ENCODE measurements at places on chromosomes 4 and X.

GRCh38 chr4:184434501-184435066, 39.8 kb downstream of the IRF2 start:
- DNase-seq = no peak

DNA sequence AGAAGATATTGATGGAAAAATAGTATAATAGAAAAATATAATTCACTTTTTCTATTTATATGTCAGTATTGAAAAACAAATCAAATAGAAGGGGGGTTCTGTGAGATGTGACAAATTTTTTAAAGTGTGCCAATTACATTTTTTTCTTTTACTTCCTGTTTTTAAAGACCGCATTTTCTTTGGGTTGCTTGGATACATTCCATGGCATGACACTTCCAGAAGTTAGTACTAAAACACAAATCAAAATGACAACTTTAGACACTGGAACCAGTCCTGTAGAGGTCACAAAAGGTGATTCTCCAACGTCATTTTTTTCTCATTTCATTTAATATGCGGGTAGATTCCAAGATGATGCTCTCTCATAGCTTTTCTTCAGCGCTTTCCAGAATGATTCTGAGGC, 116.2 kb upstream of the GNPDA2 start:
- DNase-seq = no peak

- no peak for DNase-seq
Measured at GRCh38 chrX:104392350-104392749, 137.6 kb upstream of the ESX1 start.

- no peak for DNase-seq
Measured at GRCh38 chrX:49656533-49656932, 39.3 kb downstream of the PAGE1 start.

DNA sequence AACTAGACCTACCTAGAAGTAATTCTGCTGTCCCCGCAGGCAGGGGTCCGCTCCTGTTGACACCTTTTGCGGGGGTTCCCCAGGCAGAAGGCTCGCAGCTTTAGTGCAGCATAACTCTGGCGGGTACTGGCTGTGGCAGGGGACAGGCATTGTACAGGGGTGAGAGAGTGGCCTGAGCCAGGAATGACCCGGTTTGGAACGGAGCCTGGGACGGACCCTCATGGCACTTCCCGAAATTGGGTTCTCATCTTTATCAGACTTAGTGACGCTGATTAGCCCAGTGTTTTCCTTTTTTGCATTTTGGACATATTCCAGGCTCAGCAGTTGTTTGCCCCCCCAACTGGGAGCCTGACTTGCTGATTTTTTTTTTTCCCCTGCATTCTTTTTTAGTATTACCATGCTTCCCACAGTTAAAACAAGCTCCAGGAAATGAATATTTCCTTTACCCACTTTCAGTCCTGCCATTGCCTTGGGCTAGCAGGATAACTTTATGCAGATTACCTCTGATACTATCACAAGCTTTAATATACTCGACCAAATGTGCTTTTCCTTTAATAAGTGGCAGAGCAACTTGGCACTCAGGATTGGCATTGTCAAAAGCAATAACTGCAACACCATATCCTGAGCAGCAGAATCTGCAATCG, 55.8 kb upstream of the WDR1 start:
- DNase-seq = no peak

- DNase-seq = no peak
Measured at GRCh38 chr4:25839687-25840086, 23.1 kb downstream of the SEL1L3 start.

- no peak for DNase-seq
Measured at GRCh38 chr4:163367651-163368050, 24.0 kb downstream of the NPY5R start.

DNA sequence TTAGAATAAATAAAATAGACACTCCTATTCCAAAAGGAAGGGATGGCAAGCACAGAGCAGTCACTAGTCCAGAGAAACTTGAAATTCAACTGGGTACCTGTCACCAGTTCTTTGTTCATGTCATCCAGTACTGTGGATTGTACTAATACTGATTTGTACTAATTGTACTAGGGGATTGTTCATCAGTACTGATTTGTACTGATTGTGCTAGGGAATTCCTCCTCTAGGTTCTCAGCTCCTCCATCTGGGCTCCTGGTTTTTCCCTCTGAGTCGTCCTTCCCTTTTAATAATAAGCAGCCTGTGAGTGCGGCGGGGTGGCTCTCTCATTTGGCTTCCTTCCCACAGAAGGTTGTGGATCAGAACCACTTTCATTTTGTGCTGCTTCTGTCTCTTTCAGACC, 31.0 kb upstream of the SOD3 start:
- DNase-seq = no peak

GRCh38 chr4:109294006-109294405, 8.5 kb downstream of the COL25A1 start:
- no peak for DNase-seq

GRCh38 chr4:153572609-153573008, 106.4 kb downstream of the TMEM131L start:
- DNase-seq = no peak

GRCh38 chr4:10161146-10161545, 44.5 kb upstream of the WDR1 start:
- no peak for DNase-seq

- no peak for DNase-seq
Measured at GRCh38 chr4:41373221-41373620, 116.5 kb downstream of the UCHL1 start.

DNA sequence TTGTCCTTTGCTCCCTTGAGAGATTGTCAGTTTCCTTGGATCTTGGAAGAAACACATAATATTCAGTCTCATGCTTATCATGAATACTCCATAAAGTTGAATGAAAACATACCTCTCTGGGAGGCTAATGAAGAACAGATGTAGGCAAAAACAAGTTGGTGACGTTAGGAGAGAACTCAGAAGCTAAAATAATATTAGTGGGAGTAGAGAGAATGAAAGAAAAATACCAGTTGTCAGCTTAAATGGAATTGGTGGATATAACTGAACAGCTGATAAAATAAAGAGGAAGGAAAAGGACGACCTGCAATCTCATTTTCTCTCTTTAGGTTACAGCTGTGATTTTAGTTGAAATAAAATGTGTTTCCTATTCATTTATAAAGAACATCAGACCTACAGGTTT, 124.8 kb downstream of the SNCA start:
- no peak for DNase-seq

GRCh38 chr4:149891426-149891825, 75.8 kb upstream of the IQCM start:
- DNase-seq = no peak

- no peak for DNase-seq
Measured at GRCh38 chr4:156018383-156018782, 64.7 kb upstream of the CTSO start.

DNA sequence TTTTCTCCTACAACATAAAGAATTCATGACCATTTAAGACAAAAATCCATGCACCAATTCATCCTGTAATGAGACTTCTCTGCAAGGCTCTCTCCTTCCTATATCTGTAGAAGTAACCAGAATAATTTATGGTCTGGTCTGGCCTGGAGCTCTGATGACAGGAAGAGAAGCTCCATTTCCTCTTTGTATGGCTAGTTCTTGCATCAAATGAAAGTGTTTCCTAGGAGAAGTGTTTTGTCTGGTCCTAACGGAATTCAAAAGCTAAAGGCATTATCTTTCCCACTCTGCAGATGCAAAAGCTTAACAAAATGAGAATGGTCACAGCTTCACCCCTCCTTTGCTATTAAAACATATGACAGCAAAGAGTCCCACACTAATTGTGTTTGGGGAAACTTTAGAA, 55.1 kb downstream of the SPATA18 start:
- DNase-seq = no peak

GRCh38 chrX:44305921-44306320, 37.6 kb downstream of the EFHC2 start:
- DNase-seq = no peak

- no peak for DNase-seq
Measured at GRCh38 chr4:95494186-95494585, 54.6 kb downstream of the UNC5C start.

GRCh38 chr4:99468889-99469288, 33.7 kb upstream of the ADH7 start:
- no peak for DNase-seq

GRCh38 chr4:24551492-24552289, 32.7 kb downstream of the DHX15 start:
- no peak for DNase-seq

DNA sequence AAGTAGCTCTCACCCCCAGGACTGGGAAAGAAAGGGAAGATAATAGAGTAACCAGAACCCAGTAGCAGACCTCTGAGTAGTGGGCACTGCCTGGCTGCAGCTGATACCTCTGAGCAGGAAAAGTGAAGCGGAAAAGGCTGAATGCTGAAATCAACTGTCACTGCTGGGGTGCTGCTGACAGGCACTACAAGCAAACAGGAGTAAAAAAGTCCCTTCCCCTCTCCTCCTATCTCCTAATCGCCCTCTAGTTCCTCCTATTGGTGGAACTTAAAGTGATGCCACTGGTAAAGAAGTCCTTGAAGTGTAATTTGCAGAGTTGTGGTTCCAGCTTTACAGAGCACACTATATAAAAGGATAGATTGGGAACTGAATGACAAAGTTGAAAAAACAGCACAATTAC, 32.8 kb upstream of the GLRB start:
- no peak for DNase-seq

DNA sequence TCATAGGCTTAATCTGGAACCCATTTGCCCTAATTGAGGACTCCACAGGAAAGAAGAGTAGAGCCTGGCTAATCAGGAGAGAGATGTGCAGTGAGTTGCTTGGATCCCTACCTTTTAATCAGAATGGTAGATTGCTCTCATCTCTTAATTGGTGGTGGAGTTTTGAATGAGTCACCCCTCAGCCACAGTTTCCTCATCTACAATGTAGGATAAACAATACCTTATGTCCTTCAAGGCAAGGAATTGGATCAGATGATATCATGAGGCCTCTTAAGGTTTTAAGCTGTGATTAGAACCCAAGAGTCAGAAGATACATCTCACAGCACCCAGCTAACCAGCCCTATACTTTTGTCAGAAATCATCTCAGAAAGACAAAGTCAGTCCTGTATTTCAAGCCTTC, 39.1 kb downstream of the PDGFRA start:
- no peak for DNase-seq

GRCh38 chrX:50700921-50701320, 113.1 kb downstream of the SHROOM4 start:
- DNase-seq = no peak

DNA sequence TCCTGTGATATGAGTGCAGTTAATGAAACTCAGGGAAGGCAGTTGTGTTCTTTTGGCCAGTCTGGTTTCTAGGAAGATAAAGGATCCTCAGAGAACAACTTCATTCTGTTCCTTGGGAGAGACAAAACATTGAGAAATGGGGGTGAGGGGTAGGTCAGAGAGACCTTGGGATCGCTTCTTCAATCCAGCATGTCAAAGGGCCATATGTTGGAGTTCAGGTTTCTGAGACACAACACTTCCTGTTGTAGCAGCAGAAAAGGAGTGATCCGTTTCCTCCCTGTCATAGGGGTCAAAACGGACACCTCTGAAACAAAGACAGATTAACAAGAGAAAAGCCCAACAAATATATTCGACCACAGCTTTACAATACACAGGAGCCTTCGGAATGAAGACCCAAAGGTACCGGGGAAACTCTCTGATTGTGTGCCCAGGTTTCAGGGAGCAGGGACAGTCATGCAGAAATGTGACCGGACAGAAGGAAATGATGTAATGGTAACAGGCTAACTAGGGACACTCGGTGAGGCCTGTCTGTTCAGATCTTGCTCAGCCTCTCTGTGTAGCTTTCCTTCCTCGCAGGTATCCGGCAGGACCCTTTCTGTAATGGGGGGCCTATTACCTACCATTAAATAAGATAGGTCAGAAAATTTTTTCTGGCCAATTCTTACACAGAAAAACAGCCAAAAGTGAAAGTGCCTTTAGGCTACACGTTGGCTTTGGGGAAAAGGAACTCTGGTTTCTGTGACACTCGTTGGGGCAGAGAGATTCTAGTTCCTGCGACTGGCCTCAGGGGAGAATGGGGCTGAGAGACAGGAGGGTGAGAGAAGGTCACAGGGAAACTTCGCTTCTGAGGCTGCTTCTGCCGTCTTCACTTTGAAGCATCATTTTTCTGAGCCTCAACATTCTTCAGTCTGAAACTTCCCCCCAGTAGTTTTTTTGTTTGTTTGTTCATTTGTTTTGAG, 103.3 kb upstream of the TLR3 start:
- no peak for DNase-seq

GRCh38 chr4:144666539-144667175, 20.7 kb downstream of the HHIP start:
- no peak for DNase-seq

DNA sequence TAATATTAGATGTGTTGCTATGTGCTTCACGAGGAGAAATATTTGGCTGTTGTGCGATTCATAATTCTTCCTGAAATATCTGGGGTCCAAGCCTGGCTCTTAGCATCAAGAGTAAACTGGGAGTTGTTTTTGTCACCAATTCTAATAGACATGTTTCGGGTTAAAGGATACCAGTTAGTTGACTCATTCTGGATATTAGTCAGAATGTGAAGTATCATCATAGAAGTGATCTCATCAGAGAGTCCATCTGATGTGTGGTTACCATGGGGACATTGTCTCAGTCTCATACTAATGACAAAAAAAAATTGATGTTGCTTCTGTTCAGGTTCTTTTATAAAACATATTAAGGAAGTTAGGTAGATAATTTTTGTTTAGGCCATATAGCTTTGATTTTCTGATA, 57.2 kb upstream of the MTMR1 start:
- DNase-seq = no peak

GRCh38 chr4:8672486-8672885, 79.9 kb downstream of the CPZ start:
- no peak for DNase-seq

GRCh38 chrX:87167841-87168240, 349.8 kb upstream of the KLHL4 start:
- DNase-seq = no peak

GRCh38 chrX:15072259-15072658, 197.6 kb downstream of the ASB9 start:
- DNase-seq = no peak

DNA sequence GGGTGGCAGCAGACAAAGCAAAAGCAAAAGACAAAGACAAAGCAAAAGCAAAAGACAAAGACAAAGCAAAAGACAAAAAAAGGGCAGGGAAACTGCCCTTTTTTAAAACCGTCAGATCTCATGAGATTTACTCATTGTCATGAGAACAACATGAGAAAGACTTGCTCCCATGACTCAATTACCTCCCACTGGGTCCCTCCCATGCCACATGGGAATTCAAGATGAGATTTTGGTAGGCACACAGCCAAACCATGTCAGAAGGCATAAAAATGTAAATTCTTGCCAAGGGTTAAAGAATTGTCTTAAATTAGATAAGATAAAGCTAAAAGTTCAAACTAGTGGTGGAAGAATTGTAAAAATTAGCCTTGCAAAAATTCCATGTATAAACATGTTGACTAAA, 419.7 kb downstream of the TRAM1L1 start:
- no peak for DNase-seq

Data from effector memory CD4-positive, alpha-beta T cell (primary cell).